Ureter (tissue), 1 donor: ENCODE measurements at places on chromosomes 7 and 10. TPM values are rescaled to one million over a fixed set of nuclear protein-coding genes. Genes with fewer than 3 reads are reported as not detected.

The KAZALD1 gene
- 3.4 TPM for total RNA-seq

The LEP gene
- 0.89 TPM for total RNA-seq

The FASTK gene
- total RNA-seq: 91.7 TPM

The NKX1-2 gene
- total RNA-seq: not detected

The NXPH1 gene
- not detected for total RNA-seq

The SRRT gene
- 133 TPM for total RNA-seq

The SEMA3C gene
- 111 TPM for total RNA-seq

The GPRIN2 gene
- 9.4 TPM for total RNA-seq

The ZNF277 gene
- total RNA-seq: 20.6 TPM

The PRDX3 gene
- total RNA-seq: 95.0 TPM

The CPA2 gene
- not detected for total RNA-seq

The SORCS1 gene
- total RNA-seq: 0.99 TPM

The DGKI gene
- total RNA-seq: 3.3 TPM

The CSGALNACT2 gene
- total RNA-seq: 15.2 TPM

The GIMAP7 gene
- total RNA-seq: 24.5 TPM

The SYT15B gene
- 4.9 TPM for total RNA-seq

The LYZL1 gene
- total RNA-seq: not detected

The SLC13A4 gene
- 0.13 TPM for total RNA-seq

The SYCE1 gene
- 0.34 TPM for total RNA-seq

The TPST1 gene
- total RNA-seq: 21.1 TPM

The PHKG1 gene
- 3.1 TPM for total RNA-seq

The OPALIN gene
- total RNA-seq: not detected

The CLIP2 gene
- 20.0 TPM for total RNA-seq

The NKX2-3 gene
- total RNA-seq: not detected

The WEE2 gene
- not detected for total RNA-seq

The TMEM168 gene
- 63.0 TPM for total RNA-seq

The PAPOLB gene
- total RNA-seq: 0.29 TPM

The CYP2C19 gene
- total RNA-seq: not detected

The FIGNL1 gene
- total RNA-seq: 8.8 TPM

The HSPA12A gene
- total RNA-seq: 15.7 TPM

The CRYGN gene
- not detected for total RNA-seq

The SKIDA1 gene
- 3.6 TPM for total RNA-seq

The INHBA gene
- 2.9 TPM for total RNA-seq

The NEURL1 gene
- total RNA-seq: 1.2 TPM

The FXYD4 gene
- total RNA-seq: 13.8 TPM

The EPC1 gene
- total RNA-seq: 49.5 TPM

The CLEC5A gene
- 2.8 TPM for total RNA-seq

The TMEM196 gene
- total RNA-seq: 0.31 TPM

The UPK3B gene
- total RNA-seq: 111 TPM

The GJD4 gene
- total RNA-seq: not detected

The URGCP gene
- 39.1 TPM for total RNA-seq

The CTAGE4 gene
- 4.0 TPM for total RNA-seq

The PLXNA4 gene
- 7.6 TPM for total RNA-seq

The HACD1 gene
- total RNA-seq: 20.7 TPM

The GPER1 gene
- 3.4 TPM for total RNA-seq

The STAG3 gene
- 1.9 TPM for total RNA-seq

The FAM53B gene
- total RNA-seq: 38.8 TPM

The AFAP1L2 gene
- 17.9 TPM for total RNA-seq

The SPRN gene
- not detected for total RNA-seq

The ZNF775 gene
- total RNA-seq: 3.6 TPM

The SPDYE16 gene
- total RNA-seq: 1.3 TPM

The ALOX5 gene
- total RNA-seq: 237 TPM

The CACNA2D1 gene
- total RNA-seq: 20.2 TPM

The SMURF1 gene
- total RNA-seq: 40.9 TPM

The GDF10 gene
- total RNA-seq: 1.5 TPM

The GNGT1 gene
- total RNA-seq: 0.70 TPM

The PAX4 gene
- total RNA-seq: not detected
